ENCODE measurements at places on chromosomes 7 and 10. TPM values are rescaled to one million over a fixed set of nuclear protein-coding genes. Genes with fewer than 3 reads are reported as not detected.

DNA sequence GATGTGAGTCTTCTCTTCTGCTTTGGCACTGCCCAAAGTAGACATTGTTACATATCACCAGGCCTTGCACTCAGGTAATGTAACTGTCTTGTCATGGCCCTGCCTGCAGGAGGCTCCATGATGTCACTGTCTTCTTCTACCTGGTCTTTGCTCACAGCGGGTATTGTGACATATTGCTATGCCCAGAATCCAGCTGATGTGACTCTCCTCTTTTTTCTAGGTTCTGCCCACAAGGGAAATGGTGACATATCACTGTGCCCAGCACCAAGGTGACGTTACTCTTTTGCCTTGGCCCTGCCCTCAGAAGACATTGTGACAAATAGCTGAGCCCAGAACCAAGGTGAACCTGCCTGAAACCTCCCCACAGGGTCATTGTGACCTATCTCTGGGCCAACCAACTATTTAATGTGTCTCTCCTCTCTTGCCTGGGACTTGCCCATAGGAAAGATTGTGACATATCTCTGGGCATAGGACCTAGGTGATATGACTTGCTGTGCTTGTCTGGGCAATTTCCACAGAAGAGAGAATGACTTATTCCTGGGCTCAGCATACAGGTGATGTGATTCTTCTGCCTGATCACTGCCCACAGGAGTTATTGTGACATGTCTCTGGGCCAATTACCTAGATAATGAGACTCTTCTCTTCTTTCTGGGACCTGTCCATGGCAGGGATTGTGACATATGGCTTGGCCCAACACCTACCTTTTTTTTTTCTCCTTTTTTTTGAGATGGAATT, 26.5 kb upstream of the ZNF107 start:
- DNase-seq: no peak

DNA sequence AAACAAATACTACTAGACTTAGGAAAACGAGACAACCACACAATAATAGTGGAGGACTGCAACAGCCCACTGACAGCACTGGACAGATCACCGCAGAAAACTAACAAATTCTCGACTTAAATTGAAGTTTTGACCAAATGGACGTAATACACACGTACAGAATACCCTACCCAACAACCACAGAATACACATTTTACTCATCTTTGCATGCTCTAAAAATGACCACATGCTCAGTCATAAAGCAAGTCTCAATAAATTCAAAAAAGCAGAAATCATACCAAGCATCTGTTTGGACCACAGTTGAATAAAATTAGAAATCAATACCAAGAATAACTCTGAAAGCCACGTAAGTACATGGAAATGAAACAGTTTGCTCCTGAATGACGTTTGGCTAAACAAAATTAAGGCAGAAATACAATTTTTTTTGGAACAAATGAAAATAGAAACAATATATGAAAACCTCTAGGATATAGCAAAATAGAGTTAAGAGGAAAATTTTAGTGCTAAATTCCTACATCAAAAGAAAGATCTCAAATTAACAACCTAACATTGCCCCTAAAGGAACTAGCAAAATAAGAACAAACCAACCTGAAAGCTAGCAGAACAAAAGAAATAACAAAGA, 30.6 kb downstream of the MAPK8 start:
- no peak for DNase-seq

- no peak for DNase-seq
These were observed 9.3 kb downstream of the TCAF1 start for GRCh38 chr7:143892527-143893300.

Gene NPC1L1
- total RNA-seq: 0.30 TPM

DNA sequence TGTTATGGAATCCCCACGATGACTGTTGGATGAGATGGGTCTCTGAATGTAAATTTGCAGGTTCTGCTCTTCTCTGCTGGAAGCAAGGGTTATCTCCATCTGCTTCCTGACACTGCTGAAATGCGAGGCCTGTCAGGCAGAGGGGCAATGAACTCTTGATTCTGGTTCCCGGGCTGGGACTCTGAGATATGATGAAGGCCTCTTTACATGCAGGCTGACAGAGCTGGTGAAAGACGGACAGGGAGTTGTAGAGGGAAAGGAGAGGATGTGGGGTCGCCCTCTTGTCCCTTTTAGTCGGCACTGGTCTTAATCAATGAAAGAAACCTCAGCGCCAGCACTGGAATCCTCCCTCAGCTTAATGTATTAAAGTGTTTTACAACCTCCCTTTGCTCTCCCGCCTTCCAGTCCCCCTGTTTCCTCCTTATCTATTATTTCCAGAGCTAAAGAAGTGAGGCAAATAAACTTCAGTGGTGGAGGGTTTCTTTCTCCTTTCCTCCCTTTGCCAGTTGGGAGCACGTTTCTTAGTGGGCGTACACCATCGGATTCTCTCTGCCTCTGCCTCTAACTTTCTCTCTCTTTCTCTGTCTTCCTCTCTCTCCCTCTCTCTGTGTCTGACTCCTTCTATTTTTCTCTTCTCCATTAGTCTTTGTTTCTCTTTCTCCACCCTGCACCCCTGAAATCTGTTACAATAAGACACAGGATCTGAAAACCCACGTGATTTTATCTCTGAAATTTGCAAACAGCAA, 145.6 kb downstream of the BAMBI start:
- no peak for DNase-seq

- no peak for DNase-seq
These were observed 117.3 kb downstream of the FANK1 start for GRCh38 chr10:126013489-126014281.

GRCh38 chr10:43846187-43846680, 197.6 kb upstream of the ZNF32 start:
- DNase-seq: no peak

Gene NUTM2E
- total RNA-seq: 0.20 TPM

Gene GHRHR
- not detected for total RNA-seq

DNA sequence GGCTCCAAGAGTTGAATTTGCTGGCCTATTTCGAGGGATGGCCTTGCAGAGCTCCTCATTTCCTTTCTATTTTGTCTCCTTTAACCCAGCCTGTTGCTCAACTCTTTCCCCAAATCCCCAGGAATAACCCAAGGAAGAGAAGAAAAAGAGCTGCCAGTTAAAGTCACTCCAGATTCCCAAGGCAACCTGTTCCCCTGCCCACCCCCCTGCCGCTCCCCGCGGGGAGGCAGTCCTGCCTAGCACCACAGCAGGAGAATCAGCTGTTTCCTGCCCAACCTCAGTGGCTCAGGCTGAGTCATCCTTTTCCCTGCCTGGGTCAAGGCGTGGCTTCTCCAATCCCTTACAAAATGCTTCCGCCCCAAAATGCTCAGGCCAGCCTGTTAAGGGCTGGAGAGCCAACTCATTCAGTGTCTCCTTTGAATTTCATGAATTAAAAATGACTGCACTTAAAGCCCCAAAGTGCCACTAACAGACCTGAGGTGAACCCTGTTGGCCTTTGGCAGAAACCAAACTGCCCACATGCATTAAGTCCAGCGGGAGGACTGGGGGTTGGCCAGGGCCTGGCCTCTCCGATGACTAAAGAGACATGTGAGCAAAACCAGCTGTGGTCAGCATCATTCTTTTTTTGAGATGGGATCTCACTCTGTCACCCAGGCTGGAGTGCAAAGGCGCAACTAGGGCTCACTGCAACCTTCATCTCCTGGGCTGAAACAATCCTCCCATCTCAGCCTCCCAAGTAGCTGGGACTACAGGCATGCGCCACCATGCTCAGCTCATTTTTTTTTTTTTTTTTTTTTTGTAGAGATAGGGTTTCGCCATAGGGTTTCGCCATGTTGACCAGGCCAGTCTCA, 83.2 kb upstream of the KIF5B start:
- DNase-seq: no peak

Measured in skin of body (tissue), 3 donors.